ENCODE measurements at places on chromosomes 12 and 14.
A peak's percentile ranks its signal among the peaks of the same experiment; 100 is the strongest.

DNA sequence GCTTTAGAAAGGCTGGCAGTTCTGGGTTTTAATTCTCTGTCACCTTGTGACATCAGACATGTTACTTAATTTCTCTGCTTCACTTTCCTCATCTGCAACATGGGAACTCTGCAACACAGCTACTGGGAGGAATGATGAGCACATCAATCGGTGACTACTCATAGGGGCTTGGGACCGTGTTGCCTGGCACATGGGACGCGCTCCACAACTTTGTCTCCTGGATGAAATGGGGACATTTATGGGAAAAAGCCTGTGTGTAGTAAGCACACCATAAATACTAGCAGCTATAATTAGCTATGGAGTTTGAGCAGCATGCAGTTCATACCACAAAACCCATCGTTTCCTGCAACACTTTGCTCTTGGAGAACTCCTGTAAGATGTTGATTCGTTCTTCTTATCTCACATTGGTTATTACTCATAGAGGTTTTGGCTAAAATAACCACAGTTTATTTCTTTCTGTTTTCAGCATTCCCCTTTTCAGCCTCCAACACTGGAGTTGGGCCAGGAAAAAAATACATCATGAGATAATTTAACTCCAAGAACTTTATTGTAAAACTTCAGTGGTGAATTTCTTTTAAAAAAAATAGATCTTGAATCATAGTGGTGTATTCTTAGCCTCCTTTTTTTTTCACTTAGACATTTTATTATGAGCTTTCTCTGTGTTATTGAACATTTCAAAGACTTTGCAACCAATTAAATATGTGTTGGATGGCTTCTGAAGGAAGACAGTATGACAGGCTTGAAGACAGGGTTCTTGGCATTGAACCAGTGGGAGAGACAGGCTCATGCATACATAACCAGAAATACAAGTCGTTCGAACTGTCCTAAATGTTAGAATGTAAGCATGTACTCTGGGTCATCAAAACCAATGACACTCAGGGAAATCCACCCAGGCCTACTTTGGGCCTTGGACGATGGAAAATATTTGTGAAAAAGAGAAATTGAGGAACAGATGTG is 72.7 kb downstream of the RIN3 start:
- DNase-seq: peak; percentile 79

- DNase-seq: no peak
Observed at GRCh38 chr12:29053567-29053966, 95.5 kb upstream of the FAR2 start.

DNA sequence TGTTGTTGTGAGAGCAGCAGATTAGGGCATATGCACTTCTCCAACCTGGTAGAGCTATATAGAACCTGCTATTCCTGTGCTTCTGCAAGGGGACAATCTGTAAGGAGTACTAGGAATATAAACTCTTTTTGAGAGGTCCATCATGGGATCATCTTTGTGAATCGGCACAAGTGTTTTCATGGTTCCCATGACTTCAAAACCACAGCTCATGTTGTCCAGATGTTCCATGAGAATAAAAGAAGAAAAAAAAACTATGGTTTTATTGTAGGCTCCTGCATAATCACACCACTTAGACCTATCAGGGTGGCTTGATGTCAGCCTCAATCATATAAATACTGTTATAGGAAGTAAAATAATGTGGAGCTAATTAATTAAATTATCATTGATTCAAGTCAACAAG is 311.4 kb upstream of the ATP2B1 start:
- peak; percentile 32 for DNase-seq

GRCh38 chr12:57838594-57839302 is 7.8 kb downstream of the CTDSP2 start:
- no peak for DNase-seq

DNA sequence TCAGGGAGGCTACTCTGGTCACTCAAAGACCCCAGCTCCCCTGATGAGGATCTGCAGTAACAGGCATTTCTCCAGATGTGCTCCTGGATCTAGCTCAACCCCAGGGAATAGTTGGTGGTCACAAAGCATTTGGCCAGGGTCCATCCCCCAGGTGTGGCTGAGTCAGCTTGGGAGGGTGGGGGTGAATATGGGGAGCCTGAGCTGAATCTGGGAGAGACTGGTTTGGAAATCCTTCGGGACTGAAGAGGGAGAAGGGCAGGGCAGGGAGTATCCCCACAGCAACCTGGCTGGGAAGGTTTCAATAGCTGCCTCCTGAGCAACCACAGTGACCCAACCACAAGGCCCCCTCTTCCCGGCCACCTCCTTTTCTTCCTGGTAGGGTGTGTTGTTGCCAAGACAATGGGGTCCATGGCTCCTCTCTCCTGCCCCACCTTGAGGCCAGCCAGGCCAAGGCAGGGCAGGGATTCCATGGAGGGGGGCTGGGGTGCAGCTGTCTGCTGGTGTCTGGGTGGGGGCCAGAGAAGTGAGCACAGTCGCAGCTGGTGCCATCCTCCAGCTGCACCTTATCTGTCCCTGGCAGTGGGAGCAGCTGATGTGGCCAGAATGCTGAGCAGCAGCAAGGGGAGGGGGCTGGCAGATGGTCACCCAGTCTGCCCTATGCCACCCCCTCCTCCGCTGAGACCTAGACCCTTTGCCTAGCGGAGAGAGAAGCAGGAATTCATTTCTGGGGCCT is 5.5 kb downstream of the ASIC1 start:
- DNase-seq: no peak

DNA sequence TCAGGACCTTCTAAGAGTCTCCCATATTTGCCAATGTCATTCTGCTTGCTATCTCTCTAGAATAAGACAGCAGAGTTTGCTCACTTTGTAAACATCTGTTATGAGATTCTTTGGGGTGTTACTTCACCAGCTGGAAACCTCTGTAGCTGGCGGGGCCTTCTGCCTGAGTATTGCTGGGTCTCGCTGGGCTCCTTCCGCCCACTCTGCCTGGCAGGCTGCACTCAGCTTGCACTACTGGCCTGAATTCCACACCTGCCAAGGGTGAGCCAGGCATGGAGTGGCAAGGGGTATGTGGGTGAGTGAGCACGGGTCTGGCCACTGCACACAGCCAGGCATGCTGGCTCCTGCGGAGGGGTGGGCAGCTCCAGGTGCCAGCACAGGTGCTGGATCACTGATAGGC is 267.3 kb upstream of the PDE3A start:
- DNase-seq: no peak

- no peak for DNase-seq
Observed at GRCh38 chr12:119406811-119407210, 72.3 kb downstream of the CCDC60 start.

GRCh38 chr14:100683578-100683977 is 43.1 kb upstream of the DLK1 start:
- DNase-seq: no peak

- DNase-seq: peak; percentile 4
Observed at GRCh38 chr14:101591582-101591981, 30.3 kb downstream of the DIO3 start.

DNA sequence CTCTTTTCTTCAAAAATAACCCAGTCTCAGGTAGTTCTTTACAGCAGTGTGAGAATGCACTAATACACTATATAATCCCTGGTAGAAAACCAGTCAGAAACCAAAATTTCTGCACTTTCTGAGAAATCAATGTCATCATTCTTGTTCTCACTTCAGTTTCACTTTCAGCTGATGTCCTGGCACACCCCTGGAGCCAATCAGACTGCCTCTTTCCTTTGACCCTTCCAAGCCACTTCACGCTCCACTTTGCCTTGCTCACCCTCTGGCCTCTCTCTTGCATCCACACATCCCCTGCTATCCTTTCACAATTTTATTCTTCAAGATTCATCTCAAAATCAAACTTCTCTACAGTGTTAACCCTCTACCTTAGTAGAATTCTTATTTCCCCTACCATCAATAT is 181.1 kb downstream of the ASCL1 start:
- DNase-seq: no peak

- DNase-seq: peak; percentile 76
Observed at GRCh38 chr12:64679487-64680001, 69.2 kb downstream of the RASSF3 start.

- DNase-seq: peak; percentile 15
Observed at GRCh38 chr12:80325167-80325959, 118.7 kb upstream of the PTPRQ start.

DNA sequence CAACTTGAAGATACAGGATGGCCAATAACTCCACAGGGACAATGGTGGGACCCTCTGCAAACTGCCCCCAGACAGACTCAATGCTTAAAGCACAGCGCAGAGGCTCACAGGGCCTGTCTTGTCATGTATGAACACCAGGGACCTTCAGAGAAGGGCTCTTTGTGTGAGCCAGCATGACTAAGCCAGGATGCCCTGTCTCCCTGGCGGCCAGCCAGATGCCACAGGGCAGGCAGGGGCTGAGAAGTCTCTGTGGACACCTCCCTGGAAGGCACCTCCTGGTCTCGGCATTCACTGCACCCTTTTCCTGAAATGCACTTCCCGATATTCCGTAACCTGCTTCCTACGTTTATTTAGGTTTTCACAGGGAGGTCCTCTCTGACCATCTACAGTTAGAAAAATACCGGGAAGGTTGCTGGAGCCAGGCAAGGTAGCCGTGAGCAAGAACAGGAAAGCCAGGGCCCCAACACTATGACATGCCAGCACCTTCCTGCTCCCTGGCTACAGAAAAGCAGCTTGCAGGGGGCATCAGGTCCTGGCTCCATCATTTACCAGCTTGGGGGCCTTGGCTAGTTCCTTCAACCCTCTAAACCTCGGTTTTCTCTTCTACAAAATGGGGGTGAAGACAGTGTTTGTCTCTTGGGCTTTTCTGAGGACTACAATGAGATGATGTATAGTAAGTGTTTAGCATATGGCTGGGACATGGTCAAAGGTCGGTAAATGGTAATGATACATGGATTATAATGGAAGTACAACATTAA is 65.0 kb downstream of the PITPNM2 start:
- peak; percentile 34 for DNase-seq

DNA sequence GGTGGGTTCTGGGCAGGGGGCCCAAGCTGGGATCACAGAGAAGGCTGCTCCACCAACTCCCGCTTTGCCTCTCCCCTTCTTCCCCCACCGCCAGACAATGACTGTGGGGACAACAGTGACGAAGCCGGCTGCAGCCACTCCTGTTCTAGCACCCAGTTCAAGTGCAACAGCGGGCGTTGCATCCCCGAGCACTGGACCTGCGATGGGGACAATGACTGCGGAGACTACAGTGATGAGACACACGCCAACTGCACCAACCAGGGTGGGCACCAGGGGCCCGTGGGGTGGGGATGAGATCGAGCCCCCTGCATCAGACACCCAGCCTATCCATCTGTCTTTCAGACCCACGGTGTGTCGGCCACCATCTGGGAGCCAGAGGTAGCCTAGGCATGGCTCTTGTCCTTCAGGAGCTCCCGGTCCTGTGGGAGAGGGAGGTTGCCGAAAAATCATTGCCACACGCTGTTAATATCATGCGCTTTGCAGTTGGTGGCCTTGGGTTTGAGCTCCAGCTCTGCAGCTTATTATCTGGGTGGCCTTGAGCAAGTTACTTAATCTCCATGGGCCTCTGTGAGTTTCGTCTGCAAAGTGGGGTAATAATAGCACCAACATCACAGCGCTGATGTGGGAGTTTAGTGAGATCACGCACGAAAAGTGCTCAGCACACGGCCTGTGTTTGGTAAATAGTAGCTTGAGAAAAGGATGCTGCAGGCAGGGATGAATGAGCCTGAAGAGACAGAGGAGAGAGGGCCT is 21.8 kb upstream of the LRP1-AS start:
- no peak for DNase-seq

GRCh38 chr14:24607081-24607480 is 2.4 kb downstream of the GZMH start:
- no peak for DNase-seq

GRCh38 chr12:100141666-100141997 is 1.0 kb downstream of the BLTP3B start:
- DNase-seq: peak; percentile 70

DNA sequence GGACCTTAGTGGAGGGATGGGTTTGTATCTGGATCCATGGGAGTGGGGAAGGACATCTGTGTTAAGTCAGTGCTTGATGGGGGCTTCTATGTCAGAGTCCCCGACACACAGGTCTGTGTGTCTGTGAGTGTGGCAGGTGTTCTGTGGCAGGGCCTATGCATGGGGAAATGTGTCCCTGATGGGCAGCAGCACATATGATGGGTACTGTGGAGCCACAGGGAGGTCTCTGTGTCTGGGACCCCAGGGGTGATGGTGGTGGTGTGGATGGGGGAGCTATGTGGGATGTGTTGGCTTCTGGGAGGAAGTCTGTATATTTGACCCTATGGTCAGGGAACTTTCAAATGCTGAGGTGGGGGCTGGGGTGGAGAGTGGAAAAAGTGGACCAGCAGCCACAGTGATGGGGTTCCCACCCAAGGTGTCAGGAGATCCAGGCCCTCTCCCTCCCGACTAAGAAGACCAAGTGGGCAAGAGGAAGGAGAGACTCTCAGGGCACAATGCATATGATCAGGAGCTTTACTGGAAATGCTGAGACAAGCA is 16.5 kb downstream of the KRT7 start:
- DNase-seq: no peak

- DNase-seq: no peak
Observed at GRCh38 chr12:114678718-114679117, 5.3 kb downstream of the TBX3 start.

DNA sequence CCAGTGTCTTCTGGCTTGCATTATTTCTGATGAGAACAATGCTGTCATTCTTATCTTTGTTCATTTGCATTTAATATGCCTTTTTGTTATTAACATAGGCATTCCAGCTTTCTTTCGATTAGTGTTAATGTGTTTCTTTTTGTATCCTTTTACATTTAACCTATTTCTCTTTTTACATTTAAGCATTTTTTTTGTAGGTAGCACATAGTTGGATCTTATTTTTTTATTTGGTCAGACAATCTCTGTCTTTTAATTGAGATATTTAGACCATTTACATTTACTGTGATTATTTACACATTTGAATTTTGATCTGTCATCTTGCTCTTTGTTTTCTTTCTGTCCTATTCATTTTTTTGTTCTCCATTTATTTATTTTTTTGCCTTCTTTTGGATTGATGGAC is 14.5 kb upstream of the KIF26A start:
- no peak for DNase-seq

DNA sequence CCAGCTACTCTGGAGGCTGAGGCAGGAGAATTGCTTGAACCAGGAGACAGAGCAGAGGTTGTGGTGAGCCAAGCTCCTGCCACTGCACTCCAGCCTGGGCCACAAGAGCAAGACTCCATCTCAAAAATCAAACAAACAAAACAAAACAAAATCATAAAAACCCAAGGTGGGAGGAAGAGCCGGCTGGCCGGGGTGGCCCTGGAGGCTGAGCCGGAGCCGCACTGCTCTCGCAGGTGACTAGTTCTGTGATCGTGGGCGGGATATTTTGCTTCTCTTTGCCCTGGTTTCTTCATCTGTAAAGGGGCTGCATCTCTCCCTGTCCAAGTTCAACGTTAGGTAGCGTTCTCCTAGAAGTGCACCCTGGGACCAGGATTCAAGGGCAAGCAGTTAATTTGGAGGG is 73.4 kb downstream of the KIF26A start:
- no peak for DNase-seq

GRCh38 chr14:72763892-72764291 is 130.0 kb downstream of the DPF3 start:
- no peak for DNase-seq

- DNase-seq: no peak
Observed at GRCh38 chr12:131500564-131500963, 210.3 kb upstream of the SFSWAP start.

- DNase-seq: no peak
Observed at GRCh38 chr12:111428728-111429175, 23.0 kb downstream of the SH2B3 start.

GRCh38 chr12:5909560-5909959 is 35.5 kb downstream of the ANO2 start:
- DNase-seq: no peak

Data from AG20443 (cell line).